Dermis microvascular lymphatic vessel endothelial cell (primary cell): ENCODE measurements at places on chromosomes 16 and 17. TPM values are rescaled to one million over a fixed set of nuclear protein-coding genes. Genes with fewer than 3 reads are reported as not detected.

IRF8 gene
- total RNA-seq, result 5.1 and 15.8 TPM in 2 replicates

ARHGDIG gene
- 0.13 TPM in 1 of 2 replicates, not detected in the other for total RNA-seq

CHD9 gene
- total RNA-seq, result 24.0 and 26.9 TPM in 2 replicates

SSTR5 gene
- 0.13 and 0.38 TPM in 2 replicates for total RNA-seq

PSMB10 gene
- 76.5 and 89.4 TPM in 2 replicates for total RNA-seq
